ENCODE measurements at places on chromosomes 2 and 18.

GRCh38 chr2:10188211-10188610, 65.7 kb downstream of the RRM2 start:
- no peak for DNase-seq

DNA sequence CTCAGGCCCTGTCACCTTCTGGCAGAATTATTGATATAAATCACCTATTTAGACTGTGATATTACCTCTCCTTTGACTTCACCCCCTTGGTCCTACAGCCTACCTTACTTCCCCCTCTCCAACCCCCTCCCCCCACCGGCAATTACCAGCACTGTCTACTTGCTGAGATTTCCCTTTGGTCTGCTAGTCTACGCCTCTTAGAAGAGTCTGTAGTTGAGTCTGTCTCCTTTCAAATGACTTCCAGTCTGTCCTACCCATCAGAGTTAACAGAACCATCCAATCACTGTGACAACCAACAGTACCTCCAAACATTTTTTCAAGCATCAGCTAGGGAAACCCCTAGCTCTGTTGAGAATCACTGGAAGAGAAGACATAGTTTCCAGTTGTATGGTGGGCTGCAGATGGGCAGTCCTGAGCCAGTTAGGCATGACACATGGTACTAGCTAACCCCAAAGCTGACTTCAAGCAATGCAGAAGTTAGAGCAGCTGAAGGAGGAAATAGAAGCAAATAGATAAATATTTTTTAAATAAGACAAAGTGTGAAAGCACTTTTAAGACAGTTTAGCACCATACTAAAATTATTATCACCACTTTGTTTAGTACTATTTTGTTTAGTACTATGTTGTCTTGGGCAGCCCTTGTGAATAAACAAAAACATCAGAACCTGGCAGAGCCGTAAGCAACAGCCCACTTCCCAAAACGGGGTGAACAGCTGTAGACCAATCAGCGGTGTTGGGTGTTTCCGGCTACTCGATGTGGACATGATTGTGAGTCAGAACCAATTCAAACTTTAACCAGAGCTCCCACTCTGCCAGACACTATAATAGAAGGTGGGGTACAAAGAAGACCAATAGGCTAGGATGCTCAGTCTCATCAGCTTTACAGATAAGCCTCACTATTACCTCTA, 2.7 kb upstream of the ASNSD1 start:
- no peak for DNase-seq

GRCh38 chr2:235508371-235509160, 14.7 kb downstream of the AGAP1 start:
- DNase-seq: no peak

DNA sequence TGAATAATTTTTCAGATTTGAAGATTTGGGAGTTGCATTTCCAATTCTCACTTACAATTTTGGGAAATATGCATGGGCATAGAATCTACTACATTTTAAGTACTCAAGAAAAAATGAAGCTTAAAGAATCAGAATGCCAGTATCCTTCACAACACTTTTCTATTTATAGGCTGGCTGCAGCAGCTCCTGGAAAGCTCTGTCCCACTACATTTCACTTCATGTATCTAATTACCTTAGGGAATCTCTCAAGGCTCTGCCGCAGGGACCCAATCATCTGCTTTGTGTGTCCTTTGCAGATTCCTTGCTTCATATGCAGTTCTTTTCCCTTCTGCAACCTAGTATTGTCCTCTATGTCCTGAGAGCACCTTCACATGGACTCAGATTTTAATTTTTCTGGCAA, 102.9 kb downstream of the NUP35 start:
- DNase-seq: no peak

DNA sequence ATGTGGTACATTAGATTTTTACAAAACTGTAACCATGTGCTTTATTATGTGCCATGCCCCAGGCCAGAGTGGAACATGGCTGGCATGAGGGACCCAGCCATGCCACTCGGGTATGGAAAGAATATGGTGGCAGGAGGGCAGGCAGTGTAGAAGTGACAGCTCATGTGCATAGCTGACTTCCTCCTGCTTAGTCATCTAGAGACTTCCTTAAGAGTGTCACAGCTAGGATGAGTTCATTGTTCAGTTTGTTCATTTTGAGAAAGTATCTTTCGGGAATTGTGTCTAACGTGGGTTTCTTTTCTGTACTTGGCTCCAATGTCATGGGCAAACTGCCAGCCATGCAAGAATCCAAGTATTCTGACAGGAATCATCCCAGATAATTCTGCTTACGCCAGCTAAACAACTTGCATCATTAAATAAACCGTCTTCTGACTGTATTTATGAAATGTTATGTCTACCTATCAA, 94.3 kb upstream of the ITGB6 start:
- DNase-seq: no peak

- no peak for DNase-seq
Observed at GRCh38 chr2:201419057-201419635, 32.1 kb downstream of the TRAK2 start.

DNA sequence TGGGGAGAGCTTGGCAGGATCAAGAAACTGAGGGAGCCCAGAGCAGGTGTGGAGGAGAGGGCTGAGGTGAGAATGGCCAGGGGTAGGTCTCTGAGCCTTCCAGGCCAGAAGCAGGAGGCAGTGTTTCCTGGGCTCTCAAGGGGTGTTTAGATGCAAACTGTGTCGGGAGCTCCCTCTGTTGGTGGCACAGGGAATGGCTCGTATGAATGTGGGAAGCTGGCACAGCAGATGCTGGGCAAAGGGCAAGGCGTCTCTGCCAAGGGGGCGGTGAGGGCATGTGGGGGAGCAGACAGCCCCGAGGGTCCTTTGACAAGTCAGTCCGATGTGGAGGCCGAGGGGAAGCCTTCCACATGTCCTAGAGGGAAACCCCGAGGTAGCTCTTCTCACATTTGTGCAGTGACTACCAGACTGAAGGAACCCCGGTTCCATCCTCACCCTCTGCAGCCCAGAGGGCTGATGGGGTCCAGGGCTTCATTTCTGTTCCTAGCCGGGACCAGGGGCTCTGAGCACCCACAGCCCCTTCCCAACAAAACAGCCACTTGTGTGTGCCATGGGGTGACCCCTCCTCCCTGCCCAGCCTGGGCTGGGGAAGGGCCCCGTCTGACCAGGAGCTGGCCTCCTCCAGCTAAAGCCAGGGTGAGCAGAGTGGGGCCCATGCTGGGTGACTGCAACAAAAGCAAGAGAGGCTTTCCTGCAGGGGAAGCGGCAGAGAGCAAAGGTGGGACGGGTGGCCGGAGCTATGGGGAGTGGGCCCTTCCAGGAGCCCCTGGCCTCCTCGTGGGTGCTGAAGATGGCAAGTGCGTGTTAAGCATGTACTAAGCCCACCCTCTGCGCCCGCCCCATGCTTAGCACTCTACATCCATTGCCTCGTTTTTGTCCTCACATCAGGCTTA, 103.4 kb downstream of the SEPTIN10 start:
- DNase-seq: peak; percentile 51

DNA sequence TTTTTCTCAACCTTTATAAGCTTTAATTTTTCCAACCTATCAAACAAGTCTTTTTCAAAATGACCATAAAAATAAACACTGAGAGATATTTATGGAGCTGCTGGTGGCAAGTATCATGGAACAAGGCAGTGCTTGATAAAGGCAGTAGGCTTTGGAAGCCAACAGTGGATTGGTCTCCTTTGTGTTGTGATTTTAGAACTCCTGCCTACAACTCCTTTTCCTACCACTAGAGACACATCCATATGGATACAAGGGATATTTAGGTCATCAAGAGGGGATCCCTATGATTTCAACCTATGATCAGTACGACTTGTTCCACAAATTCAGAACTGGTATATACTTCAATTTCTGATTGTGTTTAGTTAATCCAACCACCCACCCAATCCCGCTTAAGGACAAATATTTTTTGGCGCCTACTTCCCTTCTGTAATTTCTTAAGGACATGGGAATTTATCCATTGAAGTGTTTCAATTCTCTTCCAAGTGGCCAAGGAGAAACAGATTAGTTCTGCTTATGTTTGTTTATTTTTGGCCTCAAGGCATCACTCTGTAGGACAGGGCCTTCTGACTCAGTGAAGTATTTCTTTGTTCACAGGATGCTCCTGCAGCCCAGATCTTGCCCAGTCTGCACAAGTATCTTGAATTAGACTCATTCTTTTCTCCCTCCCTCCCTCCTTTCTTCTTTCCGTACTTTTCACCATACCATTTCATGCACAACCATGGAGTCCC, 2119.6 kb upstream of the PIK3C3 start:
- no peak for DNase-seq

GRCh38 chr2:71743995-71744675, 290.8 kb downstream of the DYSF start:
- DNase-seq: no peak

- no peak for DNase-seq
Observed at GRCh38 chr2:216493334-216493685, 5.3 kb upstream of the RPL37A start.

DNA sequence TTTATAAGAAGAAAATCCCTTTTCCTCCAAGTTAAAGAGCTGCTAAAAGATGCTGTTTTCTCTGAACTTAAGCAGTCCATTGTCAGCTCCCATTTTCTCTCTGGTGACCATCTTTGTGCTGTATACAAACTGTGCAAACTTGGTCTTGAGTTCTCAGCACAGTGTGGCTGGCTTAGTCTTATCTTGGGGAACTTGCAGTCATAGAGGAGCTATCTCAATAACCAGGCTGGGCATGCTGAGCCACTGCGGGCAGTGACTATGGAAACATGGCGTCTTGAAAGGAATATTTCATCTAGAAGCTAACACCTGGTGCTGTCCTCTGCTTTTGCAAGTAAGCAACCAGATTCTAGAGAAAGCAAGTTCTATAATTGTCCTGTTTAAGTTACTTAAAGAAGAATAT, 1334.4 kb upstream of the CELF4 start:
- no peak for DNase-seq

DNA sequence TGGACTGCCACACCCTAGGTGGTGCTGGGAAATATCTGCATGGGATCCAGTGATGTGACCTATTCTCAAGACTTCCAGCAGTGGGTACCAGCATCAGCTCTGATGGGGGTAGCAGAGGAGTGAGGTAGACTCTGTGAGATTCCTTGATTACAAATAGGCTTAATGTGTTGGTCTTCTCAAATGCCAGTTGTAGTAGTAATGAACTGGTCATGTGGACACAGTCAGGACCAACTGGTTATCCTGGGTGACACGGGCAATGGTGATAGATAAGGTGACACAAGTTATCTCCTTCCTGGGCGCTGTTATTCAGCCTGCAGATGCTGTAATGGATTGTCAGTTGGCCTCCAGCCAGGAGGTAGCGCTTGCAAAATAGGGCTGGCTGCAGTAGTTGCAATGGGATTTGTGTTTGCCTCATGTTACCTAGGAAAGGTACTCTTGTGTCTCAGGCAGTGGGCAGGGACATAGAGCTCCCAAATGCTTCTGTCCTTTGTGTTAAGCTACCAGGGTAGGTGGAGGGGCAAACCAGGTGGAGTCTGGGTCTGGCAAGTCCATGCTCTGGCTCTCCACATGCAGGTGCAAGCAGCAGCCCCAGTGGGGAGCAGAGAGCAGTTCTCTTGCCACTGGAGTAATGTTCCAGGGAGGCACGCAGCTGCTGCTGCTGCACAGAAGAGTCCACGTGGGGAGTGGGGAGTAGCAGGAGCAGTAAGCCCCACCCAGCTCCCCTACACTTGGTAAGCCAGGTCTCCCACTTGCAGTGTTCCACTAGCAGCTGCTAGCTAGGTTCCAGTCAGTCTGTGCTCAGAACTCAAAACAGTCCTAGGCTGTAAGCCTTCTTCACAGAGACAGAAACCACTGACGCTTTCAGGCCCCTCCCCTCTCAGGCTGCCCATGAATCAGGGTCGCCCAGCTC, 505.4 kb upstream of the DDX18 start:
- no peak for DNase-seq
